ENCODE measurements at places on chromosomes 4 and X.

GRCh38 chr4:92497141-92497540 is 193.4 kb downstream of the GRID2 start:
- no peak for DNase-seq

GRCh38 chr4:82005158-82005557 is 368.6 kb downstream of the HNRNPD start:
- DNase-seq: peak; percentile 19

- DNase-seq: no peak
These were observed 1026.0 kb downstream of the ADGRL3 start for GRCh38 chr4:62226082-62226481.

GRCh38 chr4:145909773-145910172 is 28.9 kb downstream of the ZNF827 start:
- peak; percentile 4 for DNase-seq

GRCh38 chr4:1872870-1873269 is 1.7 kb downstream of the NSD2 start:
- DNase-seq: no peak

DNA sequence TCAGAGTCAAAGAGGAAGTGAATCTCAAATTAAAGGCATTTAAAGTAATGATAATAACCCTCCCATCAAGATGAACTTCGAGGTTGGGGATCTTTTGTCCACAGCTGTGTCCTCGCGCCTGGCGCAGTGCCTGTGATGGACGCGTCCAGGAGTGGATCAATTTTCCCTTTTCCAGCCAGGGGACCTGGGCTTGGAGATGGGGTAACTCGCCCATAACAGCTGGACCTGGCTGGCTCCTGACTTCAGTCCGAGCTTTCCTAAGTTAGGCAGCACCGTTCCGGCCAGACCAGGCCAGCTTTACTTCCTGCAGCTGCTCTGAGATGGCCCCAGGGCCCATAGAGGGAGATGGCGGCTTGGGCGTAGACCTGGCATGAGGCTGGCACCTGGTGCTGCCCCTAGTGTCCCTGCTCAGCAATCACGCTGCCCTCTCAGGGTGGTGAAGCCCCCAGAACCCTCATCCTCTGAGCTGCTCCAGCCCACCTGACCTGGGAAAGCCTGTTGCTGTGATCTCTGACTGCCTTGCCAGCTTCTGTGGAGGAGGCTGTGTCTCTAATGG is 23.9 kb downstream of the ADRA2C start:
- peak; percentile 42 for DNase-seq

DNA sequence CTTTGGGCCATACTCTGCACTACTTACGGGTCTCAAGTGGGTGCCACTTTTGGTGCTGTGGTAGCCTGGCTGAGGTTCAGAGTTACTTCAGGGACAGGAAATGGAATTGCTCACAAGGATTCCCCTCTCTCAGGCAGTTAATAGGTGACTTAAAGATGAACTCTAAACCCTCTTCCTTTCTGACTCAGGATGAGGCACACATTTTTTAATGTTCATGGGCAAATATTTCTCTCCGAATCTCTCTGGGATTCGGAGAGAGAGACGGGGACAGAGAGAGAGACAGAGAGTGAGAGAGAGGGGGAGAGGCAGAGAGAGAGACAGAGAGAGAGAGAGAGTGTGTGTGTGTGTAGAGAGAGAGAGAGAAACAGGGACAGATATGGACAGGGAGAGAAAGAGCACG is 79.8 kb downstream of the NYX start:
- DNase-seq: no peak

DNA sequence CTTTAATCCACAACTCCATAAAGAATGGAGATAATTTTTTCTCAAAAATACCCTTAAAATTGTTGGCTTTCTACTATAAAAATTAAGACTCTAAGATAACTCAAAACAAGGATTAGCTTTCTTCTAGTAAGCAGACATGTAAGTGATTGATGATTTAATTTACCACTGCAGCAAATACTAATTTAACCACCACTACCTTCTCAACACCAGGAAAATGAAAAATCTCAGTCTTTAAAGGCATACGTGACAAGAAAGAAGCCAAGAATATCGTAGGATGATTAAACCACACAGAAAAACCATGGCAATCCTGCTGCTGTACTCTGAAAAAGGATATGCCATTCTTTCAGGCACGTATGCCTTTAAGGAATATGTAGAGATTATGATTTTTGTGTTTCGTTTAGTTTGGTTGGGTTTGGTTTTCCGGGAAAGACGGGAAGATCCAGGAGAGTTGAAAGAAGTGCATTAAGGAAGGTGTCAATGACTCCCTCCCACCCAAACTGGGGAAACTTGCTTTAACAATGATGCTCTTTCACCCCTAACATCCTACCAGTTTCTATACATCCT is 881 bp downstream of the LRCH2 start:
- no peak for DNase-seq

- DNase-seq: no peak
These were observed 87.7 kb downstream of the ZNF518B start for GRCh38 chr4:10369517-10369916.

DNA sequence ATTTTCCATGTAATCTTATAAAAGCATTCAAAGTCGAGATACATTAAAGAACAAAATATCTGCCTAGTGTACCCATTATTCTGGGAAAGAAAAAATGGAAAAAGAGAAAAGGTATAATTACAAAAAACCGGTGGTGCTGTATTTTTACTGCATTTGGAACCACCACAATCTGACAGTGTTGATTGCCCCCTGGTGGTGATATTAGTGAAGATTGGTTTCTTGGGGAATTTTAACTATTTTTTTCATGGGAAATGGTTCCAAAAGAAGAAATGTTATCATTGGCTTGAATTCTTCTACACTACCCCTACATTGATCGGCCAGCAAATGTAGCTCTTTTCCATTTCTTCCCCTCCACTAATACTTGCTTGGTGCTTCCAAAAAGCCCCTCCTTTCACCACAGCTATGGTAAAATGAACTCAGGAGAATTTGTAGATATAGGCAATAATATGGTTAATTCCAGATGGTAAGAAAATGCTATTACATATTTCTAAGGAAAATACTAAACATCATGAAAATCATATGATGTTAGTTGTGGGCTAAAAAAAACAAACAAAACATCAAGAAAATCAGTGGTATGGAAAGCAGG is 50.0 kb downstream of the COX18 start:
- DNase-seq: no peak

DNA sequence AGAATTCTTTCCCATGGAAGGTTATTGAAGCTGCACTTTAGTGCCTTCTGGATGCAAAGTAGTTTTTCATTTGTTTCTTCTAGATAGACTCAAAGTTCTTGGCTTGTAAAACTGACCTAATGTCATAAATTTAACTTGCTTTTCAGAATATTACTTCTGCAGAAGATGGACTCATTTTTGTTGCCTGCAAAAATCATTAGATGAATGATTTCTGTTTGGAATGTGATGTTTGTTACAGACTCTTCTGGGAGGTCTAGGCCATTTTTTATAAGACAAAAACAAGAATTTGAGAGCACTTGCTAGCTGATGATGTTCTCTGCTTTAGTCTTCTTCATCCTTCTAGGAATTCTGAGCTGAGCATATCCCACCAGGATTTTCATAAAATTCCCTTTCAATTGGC is 308.6 kb upstream of the GIMD1 start:
- DNase-seq: no peak

- no peak for DNase-seq
These were observed 45.9 kb downstream of the LGI2 start for GRCh38 chr4:24984602-24985532.

GRCh38 chrX:101219864-101220346 is 319 bp downstream of the DRP2 start:
- DNase-seq: no peak

- DNase-seq: no peak
These were observed 694 bp downstream of the TBL1X start for GRCh38 chrX:9465380-9466123.

- no peak for DNase-seq
These were observed 236.9 kb downstream of the AR start for GRCh38 chrX:67780694-67781109.

- DNase-seq: no peak
These were observed 89.2 kb downstream of the CHRDL1 start for GRCh38 chrX:110706446-110706845.

- DNase-seq: no peak
These were observed 435.6 kb downstream of the FAT4 start for GRCh38 chr4:125750399-125750798.

DNA sequence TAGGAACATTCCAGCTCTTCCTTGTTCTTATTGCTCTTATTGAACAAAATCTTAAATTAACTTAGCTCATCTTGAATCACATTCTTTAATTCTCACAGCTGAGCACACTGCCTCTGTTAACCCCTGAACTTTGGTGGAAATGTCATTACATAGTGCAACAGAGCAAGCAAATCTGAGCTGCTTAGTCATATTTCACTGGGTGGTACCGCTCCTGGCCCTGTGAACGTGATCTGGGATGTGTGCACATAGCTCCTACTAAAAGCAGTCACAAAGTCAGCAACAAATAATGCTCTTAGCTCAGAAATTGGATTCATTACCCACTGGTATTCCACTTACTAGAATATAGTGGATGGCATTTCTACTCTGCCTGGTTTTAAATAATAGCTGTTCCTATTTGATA is 27.9 kb downstream of the ARHGEF6 start:
- no peak for DNase-seq

DNA sequence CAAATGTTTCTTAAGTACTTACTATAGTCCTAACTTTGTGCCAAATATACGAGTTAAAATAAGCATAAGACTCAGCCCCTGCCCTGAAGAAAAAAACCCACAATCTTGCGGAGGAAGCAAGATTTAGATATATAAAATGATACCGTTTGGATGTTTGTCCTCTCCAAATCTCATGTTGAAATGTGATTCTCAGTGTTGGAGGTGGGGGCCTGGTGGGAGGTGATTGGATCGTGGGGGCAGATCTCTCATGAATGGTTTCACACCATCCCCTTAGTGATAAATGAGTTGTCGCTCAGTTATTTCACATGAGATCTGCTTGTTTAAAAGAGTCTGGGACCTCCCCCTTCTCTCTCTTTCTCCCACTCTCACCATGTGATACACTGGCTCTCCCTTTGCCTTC is 28.7 kb downstream of the EFHC2 start:
- DNase-seq: no peak

GRCh38 chr4:189126040-189126439 is 814.6 kb upstream of the FRG1 start:
- no peak for DNase-seq

DNA sequence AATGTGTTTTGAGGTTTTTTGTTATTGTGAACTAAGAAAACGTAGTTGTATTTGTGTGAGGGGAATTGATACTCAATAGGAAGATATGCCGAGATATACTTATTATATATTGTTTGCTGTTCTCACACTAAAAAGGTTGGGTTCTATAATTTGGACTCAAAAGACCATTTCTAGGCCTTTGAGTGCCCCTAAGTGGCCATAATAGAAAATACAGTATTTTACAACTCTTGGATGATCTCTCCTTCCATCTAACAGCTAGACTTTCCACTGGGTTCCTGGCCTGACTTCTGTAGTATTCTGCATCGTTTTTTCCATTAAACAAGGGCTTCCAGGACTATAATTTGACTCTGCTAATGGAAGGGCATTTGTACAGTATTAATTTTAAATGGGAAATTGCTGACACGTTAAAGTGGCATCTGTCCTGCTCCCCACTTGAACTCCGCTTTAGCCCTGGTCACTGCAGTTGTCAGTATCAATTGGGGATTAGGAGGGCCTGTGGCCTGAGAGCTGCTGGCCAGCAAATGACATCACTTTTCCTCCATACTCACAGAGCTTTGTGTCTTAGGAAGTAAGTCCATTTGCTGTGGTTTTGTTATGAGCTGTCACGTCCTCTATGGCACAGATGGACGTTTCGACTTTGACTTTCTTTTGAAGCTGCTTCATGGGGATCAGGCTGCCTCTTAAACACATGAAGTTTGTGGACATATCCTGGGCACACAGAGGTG is 176.9 kb downstream of the SLIT2 start:
- DNase-seq: no peak

GRCh38 chrX:22192419-22193060 is 80.2 kb upstream of the CBLL2 start:
- peak; percentile 13 for DNase-seq

DNA sequence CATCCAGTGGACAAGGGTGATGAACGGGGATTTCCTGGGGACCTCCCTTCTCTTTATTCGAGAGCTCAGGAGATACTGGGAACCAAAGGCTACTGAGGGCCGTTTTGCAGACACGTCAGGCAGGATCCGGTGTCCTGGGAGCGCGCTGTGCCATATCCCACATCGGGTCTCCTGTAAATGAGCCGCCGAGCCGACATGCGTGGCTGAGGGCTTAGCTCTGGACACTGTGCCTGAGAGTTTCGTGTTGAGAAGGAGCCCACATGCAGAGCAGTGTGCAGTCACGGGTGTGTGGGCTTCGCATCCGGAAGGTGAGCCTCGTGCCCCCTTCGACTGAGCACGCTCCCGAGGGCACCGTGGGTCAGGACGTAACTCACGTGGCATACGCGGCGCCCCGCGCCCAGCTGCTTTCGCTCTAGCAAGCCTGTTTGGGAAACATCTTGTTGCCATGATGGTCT is 28.5 kb upstream of the HGFAC start:
- no peak for DNase-seq

DNA sequence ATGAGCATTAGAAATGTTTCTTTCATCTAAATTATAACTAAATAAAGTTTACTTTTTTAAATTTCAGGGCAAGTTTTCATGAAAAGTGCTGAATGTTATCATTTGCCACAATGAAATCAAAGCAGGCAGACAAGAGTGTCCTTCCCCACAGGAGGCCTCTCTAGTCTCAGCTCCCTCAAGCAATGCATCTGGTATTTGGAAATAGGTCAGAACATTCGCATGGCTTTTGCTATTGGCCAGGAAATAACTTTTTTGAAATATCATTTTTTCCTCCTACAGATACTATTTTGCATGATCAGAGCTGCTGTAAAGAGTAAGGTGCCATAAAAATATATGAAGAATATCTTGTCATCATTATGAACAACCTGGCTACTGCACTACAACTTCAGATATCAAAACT is 41.1 kb downstream of the MAD2L1 start:
- DNase-seq: no peak
